ENCODE measurements at places on chromosomes 4 and X.

DNA sequence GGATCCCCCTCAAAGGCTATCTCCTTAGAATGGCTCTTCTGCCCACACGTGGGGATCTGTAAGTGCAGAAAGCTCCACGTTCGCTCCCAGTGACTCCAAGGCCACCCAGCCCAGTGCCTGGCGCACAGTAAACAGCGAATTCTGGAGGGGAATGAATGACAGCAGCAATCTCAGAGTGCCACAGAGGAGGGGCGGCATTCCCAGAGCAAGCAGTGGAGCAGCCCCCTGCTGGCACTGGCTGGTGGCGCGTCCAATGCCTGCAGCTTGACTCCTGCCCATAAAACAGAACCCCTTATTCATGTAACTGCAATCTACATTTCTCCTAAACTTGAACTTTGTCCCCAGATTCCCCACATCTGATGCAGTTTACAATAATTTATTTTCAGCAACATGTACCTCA lies 6.9 kb upstream of the HELT start:
- DNase-seq = no peak

DNA sequence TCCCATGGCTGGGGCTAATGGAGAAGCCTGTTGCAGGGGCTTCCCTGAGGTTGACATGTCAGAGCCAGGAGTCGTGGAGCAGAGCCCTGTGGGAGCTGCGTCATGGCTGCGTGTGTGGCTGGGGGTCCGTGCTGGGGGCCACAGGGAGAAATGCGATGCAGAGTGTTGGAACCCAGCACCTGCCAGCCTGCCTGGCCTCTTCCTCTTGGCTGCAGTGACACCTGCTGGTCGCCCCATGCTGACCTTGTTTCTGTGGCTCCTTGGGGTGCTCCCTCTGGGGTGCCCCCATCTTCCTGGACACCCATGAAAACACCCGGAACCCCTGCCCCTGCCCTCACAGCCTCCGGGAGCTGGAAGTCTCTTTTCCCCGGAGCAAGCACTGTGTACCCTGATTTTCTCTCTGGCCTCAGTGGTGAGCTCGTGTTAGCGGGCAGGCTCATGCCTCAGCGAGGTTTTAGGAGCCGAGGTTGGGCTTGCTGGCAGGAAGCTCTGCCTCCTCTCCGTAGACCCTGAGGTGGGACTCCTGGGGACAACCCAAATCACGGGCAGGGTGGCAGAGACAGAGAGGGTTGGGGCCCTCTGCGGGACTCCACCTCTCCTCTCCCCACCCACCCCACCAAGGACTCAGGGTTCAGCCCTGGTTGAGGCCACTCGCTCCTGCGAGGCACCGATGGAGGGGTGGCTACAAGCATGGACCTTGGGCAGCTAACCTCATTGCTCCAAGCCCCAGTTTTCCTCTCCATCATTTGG lies 103.7 kb downstream of the SORCS2 start:
- DNase-seq = peak; percentile 53

DNA sequence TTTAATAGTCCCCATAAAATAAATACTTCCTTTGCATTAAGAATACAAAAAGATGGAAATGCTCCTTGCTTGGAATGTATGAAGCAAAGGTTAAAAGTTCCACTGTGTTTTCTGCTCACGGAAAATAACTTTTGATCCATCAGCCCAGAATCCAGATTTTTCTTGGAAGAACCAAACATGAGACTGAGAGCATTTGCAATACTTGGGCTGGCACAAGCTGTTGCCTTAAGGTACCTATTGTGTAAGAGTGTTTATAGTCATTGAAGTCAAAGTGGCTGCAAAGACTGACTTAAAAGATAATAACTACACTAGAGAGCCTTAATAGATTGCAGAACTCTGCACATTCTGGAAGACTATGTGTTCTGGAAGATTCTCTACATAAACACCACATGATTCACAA lies 281.4 kb downstream of the RAB28 start:
- DNase-seq = no peak

DNA sequence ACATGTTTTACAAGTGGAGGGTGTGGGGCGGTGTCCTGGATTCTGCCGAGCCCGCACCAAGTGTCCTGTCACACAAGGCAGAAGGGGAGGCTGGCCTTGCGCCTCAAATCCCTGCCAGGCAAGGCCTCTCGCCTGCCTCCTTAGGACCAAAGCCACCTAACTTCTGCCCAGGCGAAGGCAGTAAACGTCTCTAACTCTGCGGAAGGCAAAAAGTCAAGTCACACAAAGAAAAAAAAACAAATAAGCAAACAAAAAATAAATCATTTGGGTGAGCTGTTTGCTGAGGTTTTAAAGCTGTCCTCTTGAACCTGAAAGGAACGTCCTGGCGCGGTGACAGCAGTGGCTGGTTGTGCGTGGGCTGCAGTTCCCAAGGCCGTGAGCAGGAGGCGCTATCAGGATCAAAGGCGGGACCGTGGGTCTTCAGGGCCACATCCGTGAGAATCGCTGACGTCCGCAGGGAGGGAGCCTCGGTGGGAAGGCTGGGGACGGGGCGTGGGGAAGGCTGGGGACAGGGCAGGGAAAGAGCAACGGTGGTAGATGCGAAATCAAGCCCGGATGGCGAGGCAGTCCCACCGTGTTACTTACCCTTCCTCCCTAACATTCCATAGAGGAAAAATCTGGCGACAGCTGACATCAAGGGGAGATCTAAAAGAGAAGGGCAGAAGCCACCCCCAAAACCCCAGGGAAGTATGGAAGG lies 99.1 kb downstream of the TRAPPC11 start:
- no peak for DNase-seq

GRCh38 chr4:110442309-110442708 lies 33.6 kb upstream of the ENPEP start:
- no peak for DNase-seq

GRCh38 chrX:723781-724180 lies 93.2 kb downstream of the SHOX start:
- DNase-seq = no peak

GRCh38 chr4:4843635-4844291 lies 15.7 kb upstream of the MSX1 start:
- peak; percentile 44 for DNase-seq

- no peak for DNase-seq
Observed at GRCh38 chr4:178414042-178414441, 971.8 kb upstream of the AGA start.

GRCh38 chr4:80803337-80803736 lies 227.2 kb upstream of the BMP3 start:
- no peak for DNase-seq

- DNase-seq = no peak
Observed at GRCh38 chrX:48854898-48855297, 19.5 kb upstream of the PCSK1N start.

GRCh38 chrX:20063716-20064351 lies 52.9 kb downstream of the MAP7D2 start:
- DNase-seq = no peak

DNA sequence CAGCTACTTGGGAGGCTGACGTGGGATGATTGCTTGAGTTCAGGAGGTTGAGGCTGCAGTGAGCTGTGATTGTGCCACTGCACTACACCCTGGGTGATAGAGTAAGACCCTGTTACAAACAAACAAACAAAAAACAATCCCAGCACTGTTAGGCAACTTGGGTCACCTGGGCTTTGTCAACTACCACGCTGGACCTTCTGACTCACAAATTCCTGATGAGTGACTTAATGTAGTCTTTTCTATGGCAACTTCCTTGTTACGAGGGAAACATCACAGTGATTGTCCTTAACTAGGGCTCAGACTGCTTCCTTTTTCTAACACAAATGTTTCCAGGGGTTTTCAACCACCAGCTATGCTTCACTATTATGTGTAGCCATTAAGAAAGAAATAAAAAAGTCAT lies 128.8 kb upstream of the GPC4 start:
- DNase-seq = no peak

- no peak for DNase-seq
Observed at GRCh38 chr4:151166636-151167035, 67.2 kb downstream of the RPS3A start.
